Stimulated activated naive CD8-positive, alpha-beta T cell treated with anti-CD3 and anti-CD28 coated beads, Interleukin-15, amount 100 ng/mL, for 72 hours (primary cell): ENCODE measurements at places on chromosomes 6 and 20.

GRCh38 chr6:169035385-169036240 is 218.0 kb downstream of the THBS2 start:
- no peak for DNase-seq

- no peak for DNase-seq
Measured at GRCh38 chr6:116366740-116367275, 3.9 kb upstream of the DSE start.

DNA sequence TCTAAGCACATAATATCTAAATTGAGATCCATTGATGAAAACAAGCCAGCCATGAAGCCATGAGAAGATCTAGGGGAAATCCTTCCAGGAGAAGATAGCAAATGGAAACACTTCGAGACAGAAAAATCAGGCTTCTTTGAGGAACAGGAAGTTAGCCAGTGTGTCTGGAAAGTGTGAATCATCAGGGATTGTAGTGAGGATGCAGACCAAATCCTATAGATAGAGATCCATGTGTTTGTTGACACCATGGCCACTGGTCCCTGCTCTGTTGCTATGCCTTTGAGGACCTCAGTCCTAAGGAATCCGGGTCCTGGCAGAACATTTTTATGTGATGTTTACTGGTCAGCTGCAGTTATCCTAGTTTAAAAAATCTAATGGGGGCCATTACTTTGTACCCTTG is 6.6 kb upstream of the ELOVL2 start:
- no peak for DNase-seq

DNA sequence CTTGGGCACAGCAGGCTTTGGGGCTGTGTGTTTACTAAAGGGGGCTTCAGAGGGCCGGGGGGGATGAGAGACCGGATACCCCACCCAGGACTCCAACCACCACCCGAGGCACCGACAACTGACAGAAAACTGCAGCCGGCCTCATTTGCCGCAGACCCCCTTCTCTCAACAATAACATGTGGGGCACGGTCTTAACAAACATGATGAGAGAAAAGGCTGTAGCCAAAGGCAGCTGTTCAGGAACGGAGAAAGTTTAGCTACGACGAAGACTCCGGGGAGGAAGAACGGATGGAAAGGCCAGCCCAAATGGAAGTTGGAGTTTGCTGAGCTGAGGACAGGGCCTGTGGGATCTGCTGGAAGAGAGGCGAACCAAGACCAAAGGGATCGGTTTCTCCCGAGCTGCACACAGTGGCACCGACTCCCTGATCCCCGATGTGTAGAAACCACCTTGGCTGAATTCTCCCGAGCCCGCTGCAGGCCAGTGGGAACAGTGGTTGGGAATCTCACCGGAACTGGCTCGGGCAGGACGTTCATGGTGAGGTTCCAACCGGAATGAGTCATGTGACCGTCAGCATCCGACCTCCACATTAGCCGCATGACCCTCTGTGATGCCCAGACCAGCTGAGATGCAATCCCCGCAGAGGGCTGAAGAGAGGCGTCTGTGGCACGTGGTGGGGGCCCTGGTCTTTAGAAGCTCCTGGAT is 359.3 kb downstream of the TAF4 start:
- DNase-seq: no peak

- no peak for DNase-seq
Measured at GRCh38 chr20:48015943-48016723, 230.9 kb upstream of the SULF2 start.

GRCh38 chr20:2212456-2213015 is 83.3 kb upstream of the TGM3 start:
- DNase-seq: no peak

GRCh38 chr6:117607511-117607910 is 5.2 kb upstream of the GOPC start:
- DNase-seq: no peak

GRCh38 chr20:62360854-62361798 is 6.0 kb downstream of the LAMA5 start:
- DNase-seq: no peak
